ENCODE measurements at places on chromosomes 11 and 22.

GRCh38 chr11:27874998-27875830 lies 175.0 kb upstream of the BDNF start:
- no peak for DNase-seq

GRCh38 chr22:39580006-39580441 lies 9.5 kb downstream of the CACNA1I start:
- no peak for DNase-seq

- DNase-seq: no peak
Measured at GRCh38 chr11:69537126-69537525, 55.7 kb downstream of the LINC01488 start.

DNA sequence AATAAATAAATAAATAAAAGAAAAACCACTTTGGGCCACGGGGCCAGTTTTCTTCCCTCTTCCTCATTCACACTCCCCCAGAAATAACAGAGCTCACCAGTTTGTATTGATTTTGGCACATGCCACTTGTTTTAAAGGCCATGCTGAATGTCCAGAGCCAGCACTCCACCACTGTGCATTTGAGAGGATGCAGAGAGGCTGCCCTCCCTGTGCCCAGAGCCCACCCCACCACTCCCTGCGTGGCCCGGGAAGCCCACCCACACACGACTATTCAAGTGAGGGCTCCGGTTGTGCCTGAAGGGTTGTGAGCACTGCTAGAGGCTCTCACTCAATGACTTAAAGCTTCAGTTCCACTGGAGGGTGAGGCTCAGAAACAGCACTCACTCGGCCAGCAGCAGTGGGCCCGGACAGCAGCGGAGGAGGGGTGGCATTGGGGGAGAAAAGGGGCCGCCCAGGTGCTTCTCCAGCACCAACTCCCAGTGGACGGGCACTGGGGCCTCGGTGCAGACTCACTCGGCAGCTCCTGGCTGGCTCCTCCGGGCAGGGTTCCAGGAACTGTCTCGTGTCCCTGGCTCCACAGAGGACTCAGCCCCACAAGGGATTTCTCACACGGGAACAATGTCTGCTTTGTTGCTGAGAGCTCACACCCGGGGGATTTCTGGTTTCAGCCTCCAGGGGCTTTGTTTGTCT lies 112.7 kb downstream of the SHANK2 start:
- no peak for DNase-seq

GRCh38 chr11:24496386-24496735 lies 492 bp upstream of the LUZP2 start:
- DNase-seq: no peak

DNA sequence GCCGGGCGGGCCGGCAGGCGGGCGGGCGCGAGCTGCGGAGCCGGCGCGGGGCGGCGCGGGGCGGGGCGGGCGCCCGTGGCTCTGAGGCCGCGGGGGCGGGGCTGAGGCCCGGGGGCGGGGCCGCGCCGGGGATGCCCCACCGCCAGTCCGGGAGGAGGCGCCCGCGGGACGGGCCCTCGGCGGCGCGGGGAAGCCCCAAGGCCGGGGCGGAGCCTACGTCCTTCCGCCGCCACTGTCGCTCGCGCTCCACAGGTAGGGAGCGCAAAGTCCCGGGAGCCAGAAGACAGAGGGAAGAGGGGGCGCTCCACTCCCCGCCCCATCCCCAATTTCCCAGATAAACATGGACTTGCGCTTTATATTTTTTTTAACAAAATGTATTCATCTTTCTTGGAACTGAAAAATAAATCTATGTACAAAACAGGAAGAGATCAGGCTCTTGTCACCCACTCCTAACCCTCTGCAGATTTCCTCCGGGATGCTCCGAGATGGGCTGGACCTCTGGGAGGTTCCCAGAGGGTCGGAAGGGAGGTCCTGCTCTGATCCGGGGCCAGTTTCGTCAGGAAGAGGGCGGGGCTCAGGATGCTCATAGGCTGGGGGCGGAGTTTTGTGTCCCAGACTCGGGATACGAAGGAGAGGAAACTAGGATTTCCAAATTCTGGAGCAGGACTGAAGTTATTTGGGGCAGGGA lies at the start of gene MAP4K2:
Gene MAP4K2, minus strand, starts transcription at position 57 of the 688 bp plus-strand sequence. CDS start 65 bp downstream, outside the sequence.
- DNase-seq: peak; percentile 86

DNA sequence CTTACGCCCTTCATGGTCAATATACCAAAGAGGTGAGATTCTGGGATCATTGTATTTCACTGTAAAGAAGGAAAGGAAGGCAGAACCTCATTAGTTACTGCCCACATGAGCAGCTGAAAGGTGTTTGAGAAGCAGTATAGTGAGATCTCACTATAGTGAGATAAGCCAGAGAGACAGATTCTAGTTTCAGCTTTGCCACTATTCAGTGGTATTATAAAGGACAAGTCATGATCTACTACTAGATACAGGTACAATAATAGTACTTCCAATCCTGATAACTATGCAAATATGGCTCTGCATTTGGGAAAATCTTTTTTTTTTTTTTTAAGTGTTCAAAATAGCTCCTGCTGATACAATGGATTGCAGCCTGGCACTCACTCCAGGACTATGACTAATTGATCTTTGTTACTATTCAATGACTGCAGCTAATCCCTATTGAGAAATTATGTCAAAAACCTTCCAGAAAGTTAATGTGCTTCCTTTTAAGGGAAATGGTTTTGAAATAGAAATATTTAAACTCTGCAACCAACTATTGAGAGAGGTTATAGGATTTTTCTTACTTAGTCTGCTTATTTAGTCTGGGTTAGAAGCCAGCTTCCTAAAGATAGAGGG lies 8.3 kb upstream of the DLAT start:
- no peak for DNase-seq

DNA sequence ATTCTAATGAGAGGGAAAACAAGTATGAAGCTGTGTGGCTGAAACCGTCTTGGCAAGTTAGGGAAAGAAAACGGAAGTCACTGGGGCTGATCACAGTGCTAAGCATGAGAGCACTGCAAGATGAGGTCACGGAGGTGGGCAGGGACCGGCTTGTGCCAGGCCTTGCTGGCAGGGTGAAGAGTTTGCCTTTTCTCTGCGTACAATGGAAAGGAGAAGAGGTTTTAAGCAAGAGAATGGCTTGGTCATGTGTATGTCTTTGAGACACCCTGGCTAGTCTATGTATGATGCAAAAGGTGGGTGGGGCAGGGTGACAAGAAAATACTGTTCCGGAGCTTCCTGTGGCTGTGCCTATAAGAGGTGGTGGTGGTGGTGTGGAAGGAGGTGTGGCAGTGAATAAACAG lies 567.9 kb downstream of the NTM start:
- peak; percentile 6 for DNase-seq

DNA sequence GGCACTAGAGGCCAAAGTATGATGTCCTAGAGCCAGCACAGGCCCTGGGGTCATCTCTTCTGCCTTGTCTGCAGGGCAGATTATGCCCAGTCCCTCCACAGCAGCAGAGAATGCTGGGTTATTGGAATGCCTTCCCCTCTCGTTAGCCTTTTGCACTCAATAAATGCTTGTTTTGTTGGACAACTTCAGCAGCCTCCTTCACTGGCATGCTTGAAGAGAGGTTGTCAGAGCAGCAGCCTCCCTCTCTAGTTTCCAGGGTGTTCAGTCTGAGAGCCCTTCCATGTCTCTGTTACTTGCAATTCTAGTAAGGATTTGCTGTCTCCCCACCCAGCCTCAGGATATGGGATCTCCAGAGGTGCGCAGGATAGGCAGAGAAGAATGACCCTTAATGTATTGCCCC lies 82.9 kb downstream of the PKNOX2 start:
- no peak for DNase-seq

GRCh38 chr11:60916669-60917206 lies 2.8 kb downstream of the TMEM109 start:
- no peak for DNase-seq

GRCh38 chr22:37996079-37996478 lies 11.7 kb upstream of the SOX10 start:
- DNase-seq: no peak

DNA sequence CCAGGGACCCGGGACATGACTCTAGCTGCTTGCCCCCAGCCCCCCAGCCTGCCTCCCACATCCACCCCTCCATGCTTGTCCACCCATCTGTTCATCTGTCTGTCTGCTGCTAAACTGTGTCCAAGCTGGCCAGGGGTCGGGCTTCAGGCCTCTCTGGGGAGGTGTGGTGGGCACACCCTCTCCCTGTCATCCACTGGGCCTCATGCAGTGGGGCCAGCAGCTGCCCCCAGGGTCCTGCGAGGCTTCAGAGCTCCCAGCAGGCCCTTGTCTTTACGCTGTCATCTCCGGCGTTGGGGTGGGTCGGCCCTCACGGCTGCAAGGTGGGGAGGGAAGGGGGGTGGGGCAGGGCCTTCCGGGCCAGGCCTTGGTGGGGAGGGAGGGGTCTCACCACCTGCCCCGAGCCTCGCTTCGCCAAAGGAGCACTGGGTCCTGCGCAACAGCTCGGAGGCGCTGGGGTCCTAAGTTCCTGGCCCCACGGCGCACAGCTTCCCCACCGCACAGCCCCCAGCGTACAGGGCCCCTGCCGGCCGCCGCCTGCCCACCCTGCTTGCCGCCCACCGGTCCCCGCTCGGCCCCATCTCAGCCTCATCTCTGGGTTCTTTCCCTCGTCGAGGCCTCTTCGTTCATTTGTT lies 26.7 kb downstream of the MOB2 start:
- no peak for DNase-seq

- no peak for DNase-seq
Measured at GRCh38 chr11:91041626-91042025, 818.8 kb upstream of the CHORDC1 start.

DNA sequence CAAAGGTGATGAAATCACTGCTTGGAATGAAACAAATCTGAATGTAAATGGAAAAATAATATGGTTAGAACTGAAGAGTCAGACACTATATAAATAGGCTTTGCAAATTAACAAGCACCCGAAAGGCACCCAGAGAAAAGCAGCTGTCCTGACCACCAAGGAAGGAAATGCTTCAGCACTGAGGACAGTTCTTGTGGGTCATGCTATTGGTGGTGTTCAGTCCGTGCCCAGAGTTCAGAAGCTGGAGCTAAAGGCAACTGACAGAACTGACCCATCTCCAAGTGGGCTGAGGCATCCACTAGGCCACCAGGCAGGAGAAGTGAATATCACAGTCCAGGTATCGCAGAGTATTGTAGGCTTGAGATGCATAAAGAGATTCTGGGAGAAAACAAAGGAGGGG lies 208.9 kb downstream of the OPCML start:
- no peak for DNase-seq
